ENCODE measurements at places on chromosomes 2 and 18.

- peak; percentile 49 for DNase-seq
Observed at GRCh38 chr2:229340086-229340760, 69.1 kb upstream of the PID1 start.

- DNase-seq, result peak; percentile 74
Observed at GRCh38 chr2:111930875-111931274, 32.5 kb downstream of the MERTK start.

GRCh38 chr18:23057096-23057495 is 78.2 kb upstream of the CABLES1 start:
- DNase-seq, result no peak

GRCh38 chr2:182133195-182133891 is 147.7 kb downstream of the PPP1R1C start:
- no peak for DNase-seq

GRCh38 chr2:208175840-208176153 is 12.4 kb upstream of the CRYGA start:
- no peak for DNase-seq

GRCh38 chr18:77078690-77079070 is 53.9 kb downstream of the MBP start:
- no peak for DNase-seq

GRCh38 chr2:23199115-23199918 is 185.7 kb upstream of the KLHL29 start:
- peak; percentile 14 for DNase-seq

DNA sequence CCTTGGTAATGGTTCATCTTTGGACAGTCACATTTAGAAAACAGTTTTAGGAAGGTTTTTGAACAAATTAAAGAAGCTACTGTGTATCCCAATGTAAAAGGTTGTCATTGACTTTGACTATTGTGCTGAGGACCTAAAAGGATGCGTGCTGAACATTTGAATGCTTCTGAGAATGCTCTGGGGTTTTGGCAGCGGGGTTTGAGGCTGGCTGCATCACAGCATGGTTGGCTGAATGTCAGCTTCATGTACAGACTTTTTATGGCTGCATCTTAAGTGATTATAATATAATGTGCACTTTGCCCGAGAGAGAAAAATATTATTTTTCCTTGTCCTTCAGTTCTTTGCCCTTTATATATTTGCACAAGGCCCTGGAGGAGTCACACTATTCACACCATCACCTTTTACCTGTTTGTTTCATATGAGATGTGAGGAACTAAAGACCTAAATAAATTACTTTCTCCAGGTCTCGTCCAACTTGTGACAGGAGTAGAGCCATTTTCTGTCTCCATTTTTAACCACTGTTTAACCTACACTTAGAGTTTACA is 125.9 kb downstream of the CCDC85A start:
- no peak for DNase-seq

- DNase-seq, result no peak
Observed at GRCh38 chr2:236237468-236238190, 26.6 kb downstream of the ASB18 start.

GRCh38 chr2:60597346-60597745 is 43.9 kb upstream of the BCL11A start:
- DNase-seq, result no peak

DNA sequence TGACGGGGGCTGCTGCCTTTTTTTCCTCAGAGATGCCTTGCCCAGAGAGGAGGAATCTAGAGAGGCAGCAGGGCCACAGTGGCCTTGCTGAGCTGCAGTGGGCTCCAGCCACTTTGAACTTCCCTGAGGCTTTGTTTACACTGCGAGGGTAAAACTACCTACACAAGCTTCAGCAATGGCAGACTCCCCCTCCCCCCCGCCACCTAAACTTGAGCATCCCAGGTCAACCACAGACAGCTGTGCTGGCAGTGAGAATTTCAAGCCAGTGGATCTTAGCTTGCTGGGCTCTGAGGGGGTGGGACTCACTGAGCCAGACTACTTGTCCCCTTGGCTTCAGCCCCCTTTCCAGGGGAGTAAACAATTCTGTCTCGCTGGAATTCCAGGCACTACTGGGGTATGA is 11.8 kb downstream of the SYT4 start:
- DNase-seq, result no peak

DNA sequence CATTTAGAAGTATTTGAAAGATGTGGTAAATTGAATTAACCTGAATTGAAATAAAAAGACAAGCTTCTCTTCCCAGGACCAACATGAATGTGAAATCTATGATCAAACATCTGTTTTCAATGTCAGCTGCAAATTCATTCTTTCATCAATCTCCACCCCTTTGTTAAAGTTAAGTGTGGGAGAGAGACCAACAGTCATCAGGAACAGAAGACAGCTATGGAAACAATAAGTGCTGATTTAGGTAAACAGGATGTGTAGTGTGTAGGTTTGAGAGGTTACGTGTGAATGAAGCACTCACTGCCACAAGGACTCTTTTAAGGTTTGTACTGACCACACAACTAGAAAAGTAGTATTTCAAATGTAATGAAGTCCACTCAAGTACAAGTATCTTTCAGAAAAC is 1659.8 kb upstream of the CELF4 start:
- no peak for DNase-seq

GRCh38 chr2:224669449-224669848 is 46.7 kb downstream of the CCDC195 start:
- peak; percentile 5 for DNase-seq

GRCh38 chr18:54878159-54878622 is 49.9 kb downstream of the RAB27B start:
- no peak for DNase-seq

GRCh38 chr2:106307860-106308259 is 113.8 kb upstream of the UXS1 start:
- no peak for DNase-seq
